ENCODE measurements at places on chromosomes 3 and 15.

- DNase-seq = no peak
Measured at GRCh38 chr3:83890763-83891135, 1068.0 kb upstream of the CADM2 start.

- DNase-seq = peak; percentile 40
Measured at GRCh38 chr15:101276501-101277037, 716 bp downstream of the SELENOS start.

DNA sequence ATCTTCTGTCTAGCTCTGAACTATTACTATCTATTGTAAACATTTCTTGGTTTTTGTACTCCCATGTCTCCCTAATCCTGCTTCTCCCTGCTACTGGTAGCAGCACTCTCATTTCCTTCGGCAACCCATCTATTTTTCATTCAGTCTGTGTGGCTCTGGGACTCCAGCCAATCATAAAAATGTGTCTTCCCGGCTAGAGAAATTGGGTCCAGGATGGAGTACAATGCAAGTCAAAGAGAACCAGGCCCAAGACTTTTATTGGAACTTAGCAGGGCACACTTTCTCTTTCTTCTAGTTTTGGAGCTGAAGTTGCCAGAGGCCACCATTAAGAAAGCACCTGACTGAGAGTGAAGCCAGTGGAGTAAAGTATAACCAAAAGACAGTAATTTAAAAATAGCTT, 22.8 kb upstream of the ARHGEF26 start:
- DNase-seq = no peak

DNA sequence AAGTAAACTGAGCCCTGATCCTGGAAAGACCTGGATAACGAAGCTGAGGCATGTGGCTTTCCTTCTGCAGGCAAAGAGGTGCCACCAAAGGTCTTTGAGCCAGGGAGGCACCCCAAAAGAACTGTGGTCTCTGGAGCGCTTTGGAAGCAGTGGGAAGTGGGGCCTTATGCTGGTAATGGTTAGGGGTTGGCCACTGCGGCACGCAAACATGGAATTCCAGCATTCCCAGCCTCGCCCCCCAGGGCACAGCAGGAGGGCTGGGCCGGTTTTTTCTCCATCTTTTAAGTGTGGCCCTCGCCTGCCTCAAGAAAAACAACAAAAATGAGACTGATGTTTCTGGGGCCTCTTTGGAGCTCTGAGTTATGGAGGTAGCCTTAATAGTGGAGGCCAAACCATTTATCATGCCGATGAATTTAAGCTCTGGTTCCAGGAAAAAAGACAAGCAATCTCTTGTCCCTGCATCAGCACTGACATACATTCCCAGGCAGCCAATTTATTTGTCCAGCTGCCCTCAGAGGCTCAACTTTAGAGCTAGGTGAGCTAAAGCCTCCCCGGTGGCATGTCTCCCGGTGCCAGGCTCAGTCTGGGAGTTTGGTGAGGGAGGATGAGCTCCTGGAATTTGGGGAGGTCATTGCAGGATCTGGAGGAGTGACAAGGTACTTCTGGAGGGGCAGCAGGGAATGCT, 109.0 kb downstream of the TLE3 start:
- no peak for DNase-seq

DNA sequence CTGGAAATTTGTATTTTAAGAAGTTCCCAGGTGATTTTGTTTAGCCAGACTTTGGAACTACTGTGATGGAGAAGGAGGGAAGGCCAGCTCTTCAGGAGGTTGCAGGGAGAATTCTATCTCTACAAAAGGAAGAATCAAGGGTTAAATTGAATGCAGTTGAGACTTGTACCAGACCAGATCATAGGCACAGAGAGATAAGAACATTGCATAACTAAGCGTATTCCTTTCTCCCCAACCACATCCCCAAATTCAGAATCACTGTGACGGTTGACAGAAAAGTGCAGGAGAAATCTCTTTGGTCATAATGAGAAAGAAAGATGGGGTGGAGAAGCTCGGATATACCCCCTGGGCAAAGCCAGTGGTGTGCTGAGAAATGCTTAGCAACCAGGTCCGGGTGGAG, 7.2 kb downstream of the PLD1 start:
- no peak for DNase-seq

- DNase-seq = peak; percentile 48
Measured at GRCh38 chr3:47394140-47394870, 13.5 kb downstream of the PTPN23 start.

- DNase-seq = peak; percentile 97
Measured at GRCh38 chr3:197854596-197855343, 63.7 kb downstream of the LRCH3 start.

DNA sequence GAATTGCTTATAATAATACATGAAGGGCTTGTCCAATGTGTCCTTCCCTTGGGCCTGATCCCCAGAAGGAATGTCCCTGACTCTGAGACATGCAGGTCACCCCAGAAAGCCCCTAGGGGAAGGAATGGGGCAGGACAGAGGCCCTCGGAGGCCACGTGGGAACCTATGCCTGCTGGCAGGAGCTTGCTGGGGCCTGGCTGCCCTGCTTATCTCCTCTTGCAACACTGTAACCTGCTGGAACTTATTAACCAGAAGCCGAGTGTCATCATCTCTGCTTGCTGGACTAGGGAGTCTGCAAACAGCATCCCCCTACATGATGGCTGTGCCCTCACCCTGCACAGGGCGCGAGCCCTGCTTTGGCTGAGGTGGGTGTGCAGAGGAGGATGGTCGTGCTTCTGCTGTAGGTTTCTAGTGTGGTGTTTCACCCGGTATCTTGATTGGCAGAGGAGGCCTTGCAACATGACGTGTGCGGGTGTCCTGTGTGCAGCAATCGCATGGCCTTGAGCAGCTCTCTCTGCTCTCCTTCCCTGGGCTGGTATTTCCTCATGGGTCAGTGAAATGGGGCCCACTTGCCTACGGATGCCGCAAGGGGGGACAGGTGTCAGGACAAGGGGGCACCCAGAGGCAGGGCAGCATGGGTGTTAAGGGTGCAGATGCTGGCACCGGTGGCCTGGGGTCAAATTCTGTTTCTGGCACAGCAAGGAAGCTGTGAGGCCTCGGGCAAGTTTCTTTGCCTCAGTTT, 5.0 kb downstream of the CHST13 start:
- DNase-seq = peak; percentile 10

GRCh38 chr3:55442861-55443260, 44.2 kb downstream of the WNT5A start:
- no peak for DNase-seq

- DNase-seq = no peak
Measured at GRCh38 chr3:107373896-107374295, 3.3 kb upstream of the CCDC54 start.

DNA sequence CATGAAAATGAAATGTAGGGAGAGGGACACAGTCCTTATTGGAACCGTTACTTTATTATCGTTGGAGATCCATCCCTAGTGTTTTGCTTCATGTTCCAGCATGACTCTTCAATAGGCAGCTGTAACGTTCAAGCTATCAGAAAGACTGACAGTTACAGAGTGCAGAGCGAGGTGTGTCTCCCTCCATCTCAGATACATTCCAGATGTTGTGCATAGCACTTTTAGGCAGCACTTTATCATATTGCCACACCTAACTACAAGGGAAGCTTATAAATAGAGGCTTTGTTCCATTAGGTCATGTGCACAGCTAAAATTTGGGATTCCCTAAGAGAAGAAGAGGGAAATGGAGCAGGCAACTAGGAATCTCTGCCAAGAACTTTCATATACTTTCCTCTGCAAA, 1009.6 kb downstream of the ROBO2 start:
- no peak for DNase-seq

DNA sequence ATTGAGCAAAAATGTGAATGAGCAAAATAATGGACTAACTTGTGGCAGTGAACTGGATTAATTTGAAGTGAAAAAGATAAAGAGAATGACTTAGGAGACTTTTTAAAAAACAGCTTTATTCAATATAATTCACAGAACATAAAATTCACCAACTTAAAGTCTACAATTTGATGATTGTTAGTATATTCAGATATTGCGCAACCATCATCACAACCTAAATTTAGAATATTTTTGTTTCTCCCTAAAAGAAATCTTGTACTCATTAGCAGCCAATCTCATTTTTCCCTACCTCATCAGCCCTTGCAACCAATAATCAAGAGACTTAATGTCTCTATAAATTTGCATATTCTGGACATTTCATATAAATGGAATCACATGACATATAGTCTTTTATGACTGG, 496.5 kb downstream of the IGSF11 start:
- DNase-seq = no peak

GRCh38 chr3:192514081-192514753, 213.1 kb downstream of the FGF12 start:
- peak; percentile 18 for DNase-seq

DNA sequence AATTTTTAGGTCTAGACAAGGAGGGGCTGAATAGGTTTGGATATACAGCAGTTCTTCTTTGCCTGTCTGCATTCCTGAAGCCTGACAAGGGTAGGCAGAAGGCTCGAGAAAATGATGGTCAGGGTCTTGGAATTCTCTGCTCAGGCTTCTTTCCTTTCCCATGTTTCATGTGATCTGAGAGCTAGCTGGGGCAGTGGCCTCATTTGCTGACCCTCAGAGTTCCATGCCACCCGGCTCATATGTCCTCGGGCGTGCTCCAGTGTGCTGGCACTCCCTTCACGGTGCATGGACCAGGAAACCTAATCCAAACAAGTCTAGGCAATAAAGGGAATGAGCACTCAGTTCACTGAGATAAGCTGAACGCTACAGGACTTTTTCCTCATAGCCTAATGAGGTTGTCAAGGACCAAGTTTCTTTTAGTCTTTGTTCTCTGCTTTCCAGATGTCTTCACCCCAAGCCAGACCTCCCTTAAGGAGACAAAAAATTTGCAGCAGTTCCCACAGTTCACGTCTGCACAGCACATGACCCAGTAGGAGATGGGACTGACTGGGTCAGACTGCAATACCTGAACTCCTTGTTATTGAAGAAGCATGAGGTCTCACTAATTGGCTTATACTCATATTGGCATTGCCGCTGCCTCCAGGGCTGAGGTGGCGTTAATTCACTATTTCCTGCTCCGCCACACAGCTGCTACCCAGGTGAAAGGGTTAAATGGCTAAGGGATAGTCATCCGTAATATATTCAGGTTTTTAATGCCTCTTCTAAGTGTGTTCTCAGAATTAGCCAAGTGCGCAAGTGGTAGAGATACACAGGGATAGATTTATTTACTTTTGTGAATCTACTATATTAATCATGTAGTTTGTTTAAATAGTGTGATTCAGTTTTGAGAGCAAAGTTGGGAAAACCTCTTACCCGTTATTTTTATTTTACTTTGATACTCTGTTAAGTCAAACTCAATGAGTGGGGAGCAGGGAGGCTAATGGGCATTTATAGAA, 15.3 kb upstream of the RTP4 start:
- peak; percentile 86 for DNase-seq

GRCh38 chr3:14976317-14976716, 28.9 kb downstream of the NR2C2 start:
- no peak for DNase-seq

GRCh38 chr3:177641206-177641605, 443.9 kb upstream of the TBL1XR1 start:
- DNase-seq = no peak

DNA sequence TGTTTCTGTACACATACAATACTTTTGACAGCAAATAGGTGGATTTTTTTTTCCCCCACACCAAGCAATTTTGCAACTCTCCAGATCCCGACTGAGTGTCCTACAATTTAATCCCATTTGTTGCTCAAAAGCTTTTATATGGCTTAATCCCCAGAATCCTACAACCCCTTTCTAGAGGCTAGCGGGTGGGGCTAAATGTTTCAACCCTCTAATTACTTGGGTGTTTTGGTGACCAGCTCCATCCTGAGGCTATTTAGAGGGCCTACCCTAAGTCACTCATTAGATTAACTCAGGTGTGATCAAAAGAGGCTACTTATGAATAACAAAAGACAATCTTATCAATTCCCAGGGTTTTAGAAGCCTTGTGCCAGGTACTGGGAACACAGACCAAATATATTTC, 21.0 kb upstream of the FBXL2 start:
- DNase-seq = no peak

DNA sequence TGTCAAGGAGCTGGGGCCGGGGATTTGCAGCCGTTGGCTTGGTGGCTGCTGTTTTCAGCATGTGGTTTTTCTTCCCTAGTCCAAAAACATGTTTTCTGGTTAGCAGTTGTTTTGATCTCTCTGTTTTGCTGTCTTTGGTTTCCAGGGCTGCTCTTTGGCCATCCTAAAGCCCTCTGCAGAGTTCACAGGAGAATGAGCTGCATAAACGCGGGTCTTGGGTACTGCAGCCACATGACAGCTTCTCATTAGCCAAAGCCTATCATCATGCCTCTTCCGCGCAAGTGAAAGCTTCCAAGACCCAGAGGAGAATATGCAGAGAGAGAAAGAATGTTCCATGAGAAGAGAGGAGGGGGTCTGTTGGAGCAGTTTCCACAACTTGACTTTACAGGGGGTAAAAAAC, 138.5 kb downstream of the NTRK3 start:
- no peak for DNase-seq

- peak; percentile 19 for DNase-seq
Measured at GRCh38 chr3:145911016-145911415, 250.0 kb downstream of the PLOD2 start.

DNA sequence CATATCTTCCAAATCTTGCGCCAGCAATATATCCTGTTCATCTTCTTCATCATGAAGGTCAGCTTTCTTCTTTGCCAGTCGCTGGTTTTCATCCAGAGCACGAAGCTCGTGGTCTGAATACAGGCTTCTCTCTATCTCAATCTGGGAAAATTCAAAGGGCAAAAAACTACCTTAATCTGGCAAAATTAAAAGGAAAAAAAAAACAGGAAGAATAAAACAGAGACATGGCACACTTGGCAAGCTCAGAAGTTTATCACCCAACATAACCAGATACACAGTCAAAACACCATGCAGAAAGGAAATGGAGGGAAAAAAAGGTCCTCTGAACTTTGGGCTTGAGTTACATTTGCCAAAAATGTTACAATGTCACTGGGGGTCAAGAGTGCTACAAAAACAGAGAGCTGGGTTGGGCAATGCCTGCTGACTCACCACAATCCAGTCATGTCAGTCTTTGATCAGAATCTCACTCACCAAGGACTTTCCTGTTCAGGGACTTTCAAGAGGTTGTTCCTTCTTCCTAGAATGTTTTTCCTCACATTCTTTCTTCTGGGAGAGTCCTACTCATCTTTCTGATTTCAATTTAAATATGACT, 1.5 kb downstream of the MRPL46 start:
- DNase-seq = peak; percentile 25

- DNase-seq = no peak
Measured at GRCh38 chr3:13854492-13854891, 25.4 kb downstream of the WNT7A start.

DNA sequence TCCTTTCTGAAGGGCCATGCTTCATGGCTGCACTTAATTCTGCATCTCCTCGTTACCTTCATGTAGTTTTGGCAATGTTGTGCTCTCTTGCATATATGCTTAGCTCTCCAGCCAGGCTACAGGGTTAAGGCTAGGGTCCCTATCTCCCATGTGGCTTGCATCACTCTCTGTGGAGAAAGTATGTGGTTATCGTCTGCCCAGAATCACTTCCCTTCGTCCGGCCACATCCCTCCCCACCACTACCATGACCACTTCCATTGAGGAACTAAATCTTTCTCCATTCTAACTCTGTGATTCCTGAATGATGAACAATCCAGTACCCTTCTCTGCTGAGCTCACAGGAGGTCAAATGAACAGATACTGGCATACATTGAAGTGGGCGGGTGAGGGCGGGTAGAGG, 34.0 kb downstream of the WWTR1 start:
- no peak for DNase-seq

GRCh38 chr15:54998661-54999060, 198.1 kb downstream of the RSL24D1 start:
- no peak for DNase-seq
